ENCODE measurements at places on chromosomes 1 and 21.

DNA sequence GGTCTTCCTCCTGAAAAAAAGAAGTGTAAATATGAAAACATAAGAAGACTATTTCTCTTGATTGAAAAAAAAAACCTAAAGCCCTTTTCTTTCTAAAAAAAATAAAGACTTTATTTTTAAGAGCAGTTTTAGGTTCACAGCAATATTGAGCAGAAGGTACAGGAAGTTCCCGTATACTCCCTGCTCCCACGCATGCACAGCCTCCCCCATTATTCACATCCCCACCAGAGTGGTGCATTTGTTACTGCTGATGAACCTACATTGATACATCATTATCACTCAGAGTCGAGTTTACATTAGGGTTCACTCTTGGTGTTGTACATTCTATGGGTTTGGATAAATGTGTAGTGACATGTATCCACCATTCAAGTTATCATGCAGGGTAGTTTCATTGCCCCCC is 92.0 kb upstream of the TLR5 start:
- no peak for DNase-seq

GRCh38 chr1:20390589-20391331 is 95.2 kb downstream of the CAMK2N1 start:
- DNase-seq = no peak

GRCh38 chr1:116461723-116462122 is 88.7 kb downstream of the ATP1A1 start:
- DNase-seq = no peak

DNA sequence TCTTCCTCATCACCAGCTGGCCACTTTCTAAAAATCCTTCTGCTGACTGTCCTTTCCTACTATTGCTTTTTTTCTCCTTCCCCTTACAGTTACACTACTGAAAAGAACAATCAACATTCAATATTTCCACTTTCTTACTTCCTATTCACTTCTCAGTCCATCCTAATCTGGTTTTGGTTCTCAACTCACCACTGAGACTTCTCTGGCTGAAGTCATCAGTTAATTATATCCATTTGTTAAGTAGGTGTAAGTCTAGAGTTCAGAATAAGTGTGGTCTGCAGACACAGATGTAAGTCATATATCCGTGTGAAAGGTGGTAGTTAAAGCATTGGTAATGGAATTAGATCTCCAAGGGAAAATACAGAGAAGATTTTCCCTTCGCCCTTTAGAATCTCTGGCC is 21.4 kb downstream of the PEA15 start:
- DNase-seq = no peak

DNA sequence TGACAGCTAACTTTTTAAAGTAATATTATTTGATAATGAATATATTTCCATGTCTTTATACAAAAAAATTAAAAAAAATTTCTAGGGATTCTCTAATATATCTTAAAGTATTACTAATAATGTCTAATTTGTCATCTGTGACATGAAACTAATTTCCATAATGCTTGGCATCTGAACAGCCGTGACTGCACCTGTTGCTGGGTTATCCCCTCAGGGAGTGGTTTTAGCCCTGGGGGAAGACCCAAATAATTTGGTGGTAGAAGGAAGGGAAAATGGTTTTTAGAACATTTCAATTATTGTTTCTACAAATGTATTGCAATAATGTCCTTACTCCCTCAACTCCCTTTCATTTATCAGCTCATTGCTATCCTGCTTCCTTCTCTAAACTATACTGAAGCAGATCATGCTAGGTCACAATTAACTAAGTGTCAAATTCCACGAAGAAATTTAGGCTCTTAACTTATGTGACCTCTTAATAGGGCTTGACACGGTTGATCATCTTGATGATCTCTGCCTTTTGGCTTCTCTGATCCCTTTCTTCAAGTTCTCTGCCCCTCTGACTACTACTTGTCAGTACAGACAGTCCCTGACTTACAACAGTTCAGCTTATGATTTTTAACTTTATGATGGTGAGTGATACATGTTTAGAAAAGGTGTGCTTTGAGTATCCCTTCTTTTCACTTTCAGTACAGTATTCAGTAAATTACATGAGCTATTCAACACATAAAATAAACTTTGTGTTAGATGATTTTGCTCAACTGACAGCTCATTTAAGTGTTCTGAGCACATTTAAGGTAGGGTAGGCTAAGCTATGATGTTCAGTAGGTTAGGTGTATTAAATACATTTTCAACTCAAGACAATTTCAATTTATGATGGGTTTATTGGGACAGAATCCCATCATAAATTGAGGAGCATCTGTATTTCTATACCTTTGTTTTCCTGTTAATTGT is 26.4 kb upstream of the DPH5 start:
- DNase-seq = no peak

DNA sequence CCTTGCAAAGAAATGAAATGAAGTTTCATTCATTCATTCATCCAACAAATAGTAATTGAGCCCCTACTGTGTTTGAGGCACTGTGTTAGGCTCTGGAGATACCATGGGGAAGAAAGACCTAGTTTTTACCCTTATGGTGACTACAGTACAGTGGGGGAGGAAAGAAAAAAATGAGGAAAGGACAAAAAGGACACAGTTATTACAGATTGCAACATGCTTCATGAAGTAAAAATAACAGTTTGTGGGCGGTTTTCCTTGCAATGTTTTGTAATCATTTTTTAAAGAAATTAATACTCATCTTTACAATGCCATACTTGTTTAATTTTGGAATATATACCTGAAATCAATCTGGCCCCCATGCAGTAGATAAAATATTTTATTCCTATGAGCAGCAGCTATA is 120.3 kb downstream of the TM2D1 start:
- DNase-seq = no peak

DNA sequence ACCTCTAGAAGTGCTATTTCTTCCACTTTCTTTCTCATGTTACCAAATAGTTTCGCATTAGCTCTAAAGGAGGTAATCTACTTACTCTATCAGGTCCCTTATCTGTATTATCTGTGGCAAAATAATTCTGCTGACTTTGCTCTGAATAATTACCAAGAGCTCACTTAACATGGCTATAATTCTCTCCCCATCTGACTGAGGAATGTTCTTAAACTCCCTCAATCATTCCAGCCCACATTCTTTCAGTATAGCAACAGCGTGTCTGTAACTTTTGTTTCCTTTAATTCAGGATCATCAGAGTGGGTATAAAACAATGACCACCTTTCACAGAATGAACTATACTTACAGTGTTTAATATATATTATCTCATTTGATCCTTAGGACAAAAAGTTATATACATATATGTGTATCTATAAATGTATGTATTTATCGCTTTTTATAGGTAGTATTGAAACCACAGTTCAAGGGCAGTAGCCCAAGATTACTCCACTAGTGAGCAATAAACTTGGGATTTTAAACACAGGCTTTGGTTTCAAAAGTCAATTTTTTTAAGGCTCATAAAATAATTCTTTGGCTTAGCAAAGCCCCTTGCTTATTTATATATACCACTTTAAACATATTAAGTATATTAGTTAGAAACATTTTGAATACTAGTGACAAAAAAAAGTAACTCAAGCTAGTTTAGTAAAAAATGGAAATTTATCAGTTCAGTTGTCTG is 36.1 kb upstream of the ST6GALNAC3 start:
- no peak for DNase-seq

DNA sequence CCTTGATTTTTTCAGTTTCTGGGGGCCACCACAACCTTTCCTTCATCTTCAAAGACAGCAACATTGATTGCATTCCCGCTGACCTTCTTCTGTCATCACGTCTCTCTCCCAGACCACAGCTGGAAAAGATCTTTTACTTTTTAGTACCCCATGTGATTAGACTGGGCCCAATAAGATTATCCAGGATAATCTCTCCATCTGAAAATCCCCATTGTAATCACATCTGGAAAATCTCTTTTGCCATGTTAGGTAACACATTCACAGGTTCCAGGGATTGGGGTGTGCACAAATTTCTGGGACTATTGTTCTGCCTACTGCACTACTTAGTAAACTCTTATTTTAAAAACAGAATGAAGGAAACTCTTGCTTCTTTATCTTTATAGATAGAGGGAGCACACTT is 47.1 kb upstream of the INSL5 start:
- no peak for DNase-seq

- no peak for DNase-seq
These were observed 22.5 kb downstream of the TGFBR3 start for GRCh38 chr1:91863498-91863897.

- DNase-seq = peak; percentile 27
These were observed 659 bp downstream of the AGO1 start for GRCh38 chr1:35883635-35884101.

DNA sequence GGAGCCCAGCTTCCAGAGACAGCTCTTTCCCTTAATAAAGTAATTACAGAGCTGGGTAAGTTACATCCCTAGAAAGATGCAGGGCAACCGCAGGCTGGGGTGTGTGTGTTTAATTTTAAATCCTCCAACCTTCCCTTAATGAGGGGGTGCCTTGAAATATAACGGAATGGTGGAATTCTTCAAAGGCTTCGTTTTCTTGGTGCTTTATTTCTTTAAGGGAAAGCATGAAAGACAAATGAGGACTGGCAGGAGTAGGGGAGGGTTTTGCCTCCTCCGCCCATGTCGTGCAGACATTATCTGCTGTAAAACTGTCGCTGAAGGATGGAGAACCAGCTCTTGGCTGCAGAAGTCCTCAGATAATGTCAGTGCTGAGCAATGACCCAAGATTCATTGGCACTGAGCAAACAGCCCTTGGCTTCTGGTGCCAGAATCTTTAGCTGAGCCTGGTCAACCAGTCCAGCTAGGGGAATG is 15.5 kb downstream of the SLC6A17 start:
- DNase-seq = no peak

- no peak for DNase-seq
These were observed 6.3 kb upstream of the TTLL10 start for GRCh38 chr1:1167398-1167821.

GRCh38 chr21:16587681-16588375 is 858.0 kb downstream of the USP25 start:
- no peak for DNase-seq

GRCh38 chr1:23422241-23422877 is 2.2 kb downstream of the TCEA3 start:
- peak; percentile 47 for DNase-seq

- DNase-seq = peak; percentile 95
These were observed 862 bp upstream of the DIPK1A start for GRCh38 chr1:92961896-92962752.

DNA sequence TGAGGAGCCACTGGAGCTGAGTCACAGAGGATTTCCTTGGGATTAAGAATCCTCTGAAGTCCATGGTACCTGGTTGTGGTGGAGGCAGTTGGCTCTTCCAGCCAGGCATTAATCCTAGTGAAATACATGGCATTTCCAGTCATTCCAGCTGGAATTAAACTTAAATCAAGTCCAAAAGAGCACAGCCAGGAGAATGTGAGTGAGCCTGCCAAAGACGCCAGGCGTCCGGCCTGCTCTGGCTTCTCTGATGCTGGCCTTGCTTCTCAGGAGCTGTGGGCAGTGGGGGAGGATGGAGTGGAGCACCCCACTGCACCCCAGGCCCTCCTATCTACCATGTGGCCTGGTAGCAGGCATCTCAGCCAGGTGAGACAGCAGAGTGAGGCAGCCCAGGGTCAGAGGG is 23.4 kb upstream of the TENT5C start:
- DNase-seq = no peak

- DNase-seq = peak; percentile 10
These were observed 1.1 kb downstream of the TOR1AIP1 start for GRCh38 chr1:179883040-179883744.

GRCh38 chr1:239922778-239923522 is 168.7 kb upstream of the FMN2 start:
- DNase-seq = no peak

GRCh38 chr1:90371448-90371813 is 345.7 kb downstream of the BARHL2 start:
- DNase-seq = no peak

- DNase-seq = no peak
These were observed 27.5 kb upstream of the VPS26C start for GRCh38 chr21:37294679-37295078.

DNA sequence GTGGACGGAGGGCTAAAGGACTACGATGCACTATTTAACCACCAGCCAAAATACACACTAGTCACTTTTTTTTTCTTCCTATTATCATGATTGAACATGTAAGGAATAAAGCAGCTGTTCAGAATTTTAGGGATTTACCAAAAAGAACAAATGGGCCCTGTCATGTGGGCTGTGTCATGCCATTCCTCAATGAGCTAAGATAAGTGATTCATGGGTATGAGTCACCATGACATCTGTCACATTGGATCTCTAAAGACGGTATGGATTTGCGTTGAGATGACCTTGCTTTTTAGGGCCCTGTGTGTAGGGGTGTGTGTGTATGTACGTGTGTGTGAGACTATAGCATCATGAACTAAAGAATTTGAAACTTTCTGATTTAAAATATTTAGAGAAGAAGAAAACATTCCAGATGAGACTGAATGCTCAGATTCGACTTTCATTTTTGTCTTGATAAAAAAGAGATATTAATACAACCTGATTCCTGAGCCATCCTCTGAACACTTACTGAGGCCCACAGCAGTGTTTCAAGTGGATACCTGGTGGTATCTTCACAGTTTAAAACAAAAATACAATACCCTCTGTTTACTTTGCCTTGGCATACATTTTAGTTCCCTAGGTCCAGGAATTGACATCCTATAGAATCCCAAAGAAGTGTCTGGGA is 246.1 kb upstream of the DUSP10 start:
- DNase-seq = no peak

- DNase-seq = no peak
These were observed 146.6 kb downstream of the SPATA46 start for GRCh38 chr1:162230096-162230495.

DNA sequence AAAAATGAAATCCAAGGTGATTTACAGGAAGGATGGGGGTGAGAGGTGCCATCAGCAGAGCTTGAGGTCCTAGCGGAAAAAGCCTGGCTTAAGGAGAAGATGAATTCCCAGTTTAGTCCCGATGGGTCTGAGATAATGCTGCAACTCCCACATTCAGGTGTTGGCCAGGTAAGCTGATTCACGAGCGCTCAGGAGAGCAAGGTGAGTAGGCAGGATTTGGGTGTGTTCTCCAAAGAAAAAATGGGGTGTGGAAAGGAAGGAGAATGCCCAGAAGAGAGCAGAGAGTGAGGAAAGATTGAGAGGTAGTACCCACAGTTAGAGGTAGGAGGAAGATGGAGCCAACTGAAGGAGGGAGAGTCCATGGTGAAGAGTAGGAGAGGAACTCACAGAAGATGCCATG is 12.5 kb downstream of the RIMS3 start:
- DNase-seq = no peak

- DNase-seq = no peak
These were observed 36.7 kb downstream of the CHD5 start for GRCh38 chr1:6143395-6143794.

DNA sequence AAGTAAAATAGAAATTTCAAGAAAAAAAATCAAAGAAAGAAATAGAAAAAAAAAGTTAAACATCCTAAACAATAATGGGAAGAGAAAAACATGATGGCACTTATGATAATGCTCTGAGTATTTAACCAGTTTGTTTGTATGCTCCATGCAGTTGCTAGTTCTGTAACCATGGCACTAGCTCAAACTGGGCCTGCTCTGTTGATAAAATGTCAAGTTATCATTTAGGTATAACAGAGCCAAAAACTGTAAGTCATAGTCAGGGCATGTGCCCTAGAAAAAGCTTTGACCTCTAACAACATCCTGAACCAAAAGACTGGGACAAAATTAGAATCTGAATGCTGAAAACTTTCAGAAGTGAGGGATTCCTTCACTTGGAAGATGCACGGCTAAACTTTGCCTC is 148.9 kb downstream of the KCNT2 start:
- DNase-seq = no peak

GRCh38 chr1:193322211-193322610 is 135.8 kb upstream of the B3GALT2 start:
- DNase-seq = no peak
